CD4-positive, alpha-beta T cell treated with Interferon alpha-2 for 1 hour (primary cell): ENCODE measurements at places on chromosomes 12 and 14.

- no peak for DNase-seq
These were observed 27.3 kb upstream of the ADIPOR2 start for GRCh38 chr12:1663440-1664132.

GRCh38 chr12:19799216-19799615 is 359.9 kb downstream of the AEBP2 start:
- DNase-seq: no peak

GRCh38 chr12:85280165-85280983 is at the start of gene ALX1:
Gene ALX1, plus strand, starts transcription at chr12:85280220. Its CDS starts 42 bp downstream, at chr12:85280262.
- DNase-seq: no peak

DNA sequence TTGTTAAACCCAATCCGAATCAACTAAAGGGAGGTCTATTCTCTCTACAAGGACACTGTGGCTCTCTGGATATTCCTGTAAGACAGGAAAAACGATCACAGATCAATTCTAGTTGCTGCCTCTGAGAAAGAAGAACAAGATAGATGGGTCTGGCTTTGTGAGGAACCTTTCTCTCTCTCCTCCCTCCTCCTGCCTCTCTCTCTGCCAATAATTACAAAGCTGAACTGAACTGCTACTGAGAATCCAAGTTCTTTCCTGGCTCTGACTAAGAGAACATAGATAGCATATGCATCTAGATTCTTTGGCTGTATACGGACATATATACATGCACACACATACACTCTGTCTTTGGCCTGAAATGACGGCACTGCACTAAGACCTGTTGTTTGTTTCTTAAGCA is 27.6 kb downstream of the ETV6 start:
- no peak for DNase-seq

GRCh38 chr12:109222062-109222461 is 87.0 kb downstream of the FOXN4 start:
- DNase-seq: no peak

GRCh38 chr14:60655119-60655897 is 6.0 kb upstream of the SIX1 start:
- DNase-seq: no peak

DNA sequence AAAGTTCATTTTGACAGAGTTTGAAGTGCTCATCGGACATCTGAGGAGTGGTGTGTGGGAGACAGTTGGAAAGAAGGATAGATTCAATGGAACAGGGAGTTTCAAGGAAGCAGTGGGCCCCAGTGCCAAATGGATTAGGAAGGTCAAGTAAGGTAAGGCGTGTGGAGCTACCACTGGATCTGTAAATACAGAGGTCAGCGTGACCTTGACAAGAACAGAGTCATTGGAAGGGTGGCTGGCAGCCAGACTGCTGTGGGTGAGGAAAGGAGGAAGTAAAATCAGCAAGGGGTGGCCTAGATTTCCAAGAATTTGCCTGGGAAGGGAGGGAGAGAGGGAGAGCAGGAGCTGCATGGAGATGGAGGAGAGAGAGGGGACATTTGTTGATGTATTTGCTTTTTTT is 68.2 kb upstream of the IGF1 start:
- DNase-seq: no peak

DNA sequence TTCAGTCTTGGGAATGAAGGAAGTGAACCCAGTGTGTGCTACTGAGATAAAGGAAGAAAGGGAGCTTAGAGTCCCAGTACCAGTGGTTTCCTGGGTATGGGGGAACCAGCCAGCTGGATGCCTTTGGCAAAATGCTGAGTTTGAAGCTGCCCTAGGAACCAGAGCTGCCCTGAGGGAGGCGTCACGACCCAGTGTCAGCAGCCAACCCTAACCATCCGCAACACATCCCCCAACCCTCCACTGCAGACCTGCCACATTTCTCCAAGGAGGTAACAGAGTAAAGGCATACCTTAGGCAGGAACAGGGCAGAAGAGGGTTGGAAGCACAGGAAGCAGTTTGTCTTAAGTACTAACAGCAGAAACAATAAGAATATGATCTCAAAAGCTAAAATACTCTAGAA is 28.6 kb downstream of the PRDM4 start:
- DNase-seq: no peak

DNA sequence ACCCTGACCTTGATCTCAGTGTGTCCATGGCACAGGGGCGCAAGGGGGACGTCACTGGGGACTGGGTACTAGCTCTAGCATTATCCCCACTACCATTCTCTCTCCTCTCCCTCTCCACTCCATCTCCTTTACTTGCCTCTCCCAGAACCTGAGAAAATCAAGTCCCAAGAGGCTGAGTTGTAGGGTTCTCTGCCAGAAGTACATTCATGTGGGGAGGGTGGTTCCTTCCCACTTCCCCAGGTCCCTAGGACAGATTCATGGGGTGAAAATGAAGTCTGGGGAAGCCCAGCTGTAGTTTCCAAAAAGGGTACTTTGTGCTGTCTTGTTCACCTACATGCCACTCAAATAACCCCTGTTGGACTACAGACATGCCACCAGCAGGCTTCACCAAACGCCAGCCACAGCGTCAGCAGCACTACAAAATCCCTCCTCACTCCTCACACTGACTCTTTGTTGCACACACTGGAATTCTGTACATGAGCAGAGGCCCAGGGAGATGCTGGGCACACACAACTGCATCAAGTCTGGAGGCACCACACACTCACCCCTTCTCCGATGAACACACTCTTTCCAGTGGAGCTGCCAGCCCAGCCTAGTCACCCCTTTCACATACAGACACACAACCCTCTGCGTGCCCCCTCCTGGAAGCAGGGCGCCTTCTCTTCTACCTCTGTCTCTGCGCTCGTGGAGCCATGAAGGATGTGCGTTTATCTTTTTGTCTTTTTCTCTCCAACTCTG is 6.9 kb downstream of the RARG start:
- no peak for DNase-seq

- DNase-seq: no peak
These were observed 9.5 kb downstream of the TMEM132C start for GRCh38 chr12:128276471-128276870.

DNA sequence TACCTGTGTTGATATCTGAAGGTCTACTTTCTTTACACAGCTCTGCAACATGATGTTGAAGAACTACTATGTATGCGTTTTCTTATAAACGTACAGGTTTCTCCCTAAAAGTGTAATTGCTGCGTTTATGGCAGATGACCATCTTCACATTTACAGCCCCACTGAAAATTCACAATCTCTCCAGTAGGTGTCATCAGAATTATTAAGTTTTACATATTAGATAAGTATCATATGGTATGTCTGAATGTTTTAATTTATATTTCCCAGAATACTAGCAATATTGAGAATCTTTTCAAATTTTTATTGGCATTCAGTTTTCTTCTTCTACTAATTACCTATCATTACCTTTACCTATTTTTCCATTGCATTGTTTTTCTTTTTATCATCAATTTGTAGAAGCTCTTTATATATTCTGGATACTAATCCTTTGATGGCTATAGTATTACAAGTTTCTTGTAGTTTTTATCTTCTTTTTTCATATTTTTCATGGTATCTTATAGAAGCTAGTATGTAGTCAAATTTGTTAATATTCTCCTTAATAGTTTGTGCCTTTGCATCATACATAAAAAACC is 123.5 kb downstream of the CAPZA3 start:
- DNase-seq: no peak

GRCh38 chr12:93056971-93057535 is 128.0 kb upstream of the EEA1 start:
- no peak for DNase-seq

DNA sequence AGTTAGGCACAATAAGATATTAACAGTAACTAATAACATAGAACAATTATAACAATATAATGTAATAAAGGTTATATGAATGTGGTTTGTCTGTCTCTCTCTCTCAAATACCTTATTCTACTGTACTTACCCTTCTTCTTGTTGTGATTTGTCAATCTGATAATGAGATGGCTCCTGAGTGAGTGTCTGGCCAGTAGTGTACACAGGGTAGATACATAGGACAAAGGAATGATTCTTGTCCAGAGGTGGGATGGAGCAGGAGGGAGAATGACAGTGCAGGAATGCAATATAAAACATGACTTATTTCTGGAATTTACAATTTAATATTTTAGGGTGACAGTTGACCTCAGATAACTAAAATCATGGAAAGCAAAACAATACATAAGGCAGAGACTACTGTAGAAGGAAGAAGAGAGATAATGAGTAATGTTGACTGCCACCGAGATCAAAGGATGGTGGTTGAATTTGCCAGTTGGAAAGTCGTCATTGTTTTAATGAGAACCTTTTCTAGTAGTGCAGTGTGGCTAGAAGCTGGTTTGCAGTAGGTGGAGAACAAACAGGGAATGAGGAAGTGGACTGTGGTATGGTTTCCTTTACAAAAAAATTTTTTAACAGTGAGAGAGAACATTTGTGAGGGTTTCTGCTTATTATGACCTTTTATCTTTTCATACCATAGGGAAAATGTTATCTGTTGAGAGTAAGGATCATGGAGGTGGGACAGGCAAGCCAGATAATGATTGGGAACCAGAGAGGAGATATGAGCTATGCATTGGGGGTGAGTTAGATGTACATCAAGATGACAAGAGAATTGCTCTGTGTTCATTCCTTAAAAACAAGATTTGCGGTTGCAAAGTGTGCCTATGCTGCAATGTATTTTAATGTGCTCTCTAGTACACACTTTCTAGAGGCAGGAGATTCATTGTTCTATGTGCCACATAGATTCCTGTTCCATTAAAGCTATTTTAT is 458.3 kb downstream of the BTG1 start:
- no peak for DNase-seq

DNA sequence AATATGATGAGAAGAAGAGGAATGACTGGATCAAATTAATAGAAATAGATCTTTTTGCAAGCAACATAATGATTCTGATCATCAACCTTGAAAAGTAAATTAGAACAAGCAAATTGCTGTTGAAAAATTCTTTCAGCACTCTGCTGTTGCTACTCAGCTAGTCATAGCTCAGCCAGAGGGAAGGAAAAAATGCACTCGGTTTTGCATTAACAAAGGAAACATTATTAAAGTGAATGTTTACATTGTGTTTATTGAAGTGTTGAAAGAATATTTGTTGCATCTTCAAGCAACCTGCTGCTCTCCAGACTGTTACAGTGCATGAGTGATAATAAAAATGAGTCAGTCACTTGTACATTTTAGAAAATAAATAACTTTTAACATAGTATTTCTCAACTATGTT is 26.5 kb downstream of the AP5M1 start:
- no peak for DNase-seq

DNA sequence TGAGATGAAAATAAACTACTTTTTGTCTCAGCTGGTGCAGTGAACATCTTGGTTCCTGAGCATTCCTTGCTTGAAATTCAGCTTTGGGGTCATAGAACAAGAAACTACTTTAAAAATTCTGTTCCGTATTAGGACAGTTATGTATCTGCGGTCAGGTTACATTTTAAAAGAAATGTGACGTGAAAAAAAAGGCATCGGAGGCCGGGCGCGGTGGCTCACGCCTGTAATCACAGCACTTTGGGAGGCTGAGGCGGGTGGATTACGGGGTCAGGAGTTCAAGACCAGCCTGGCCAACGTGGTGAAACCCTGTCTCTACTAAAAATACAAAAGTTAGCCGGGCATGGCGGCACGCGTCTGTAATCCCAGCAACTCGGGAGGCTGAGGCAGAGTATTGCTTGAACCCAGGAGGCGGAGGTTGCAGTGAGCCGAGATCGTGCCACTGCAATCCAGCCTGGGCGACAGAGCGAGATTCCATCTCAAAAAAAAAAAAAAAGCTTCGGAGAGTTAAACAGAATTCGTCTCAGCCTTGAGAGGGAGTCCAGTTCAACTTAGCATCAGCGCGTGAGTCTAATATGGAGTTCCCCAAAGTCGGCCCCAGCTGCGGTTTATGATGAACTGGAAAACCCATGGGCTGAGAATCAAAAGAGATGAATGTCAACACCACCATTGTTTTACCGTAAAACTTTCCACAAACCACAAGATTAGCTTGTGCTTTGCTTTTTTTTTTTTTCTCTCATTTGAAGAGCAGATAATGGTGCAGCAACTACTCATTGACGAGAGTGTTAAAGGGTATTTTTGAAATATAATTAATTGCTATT is 2.1 kb upstream of the SLC2A13 start:
- DNase-seq: no peak

DNA sequence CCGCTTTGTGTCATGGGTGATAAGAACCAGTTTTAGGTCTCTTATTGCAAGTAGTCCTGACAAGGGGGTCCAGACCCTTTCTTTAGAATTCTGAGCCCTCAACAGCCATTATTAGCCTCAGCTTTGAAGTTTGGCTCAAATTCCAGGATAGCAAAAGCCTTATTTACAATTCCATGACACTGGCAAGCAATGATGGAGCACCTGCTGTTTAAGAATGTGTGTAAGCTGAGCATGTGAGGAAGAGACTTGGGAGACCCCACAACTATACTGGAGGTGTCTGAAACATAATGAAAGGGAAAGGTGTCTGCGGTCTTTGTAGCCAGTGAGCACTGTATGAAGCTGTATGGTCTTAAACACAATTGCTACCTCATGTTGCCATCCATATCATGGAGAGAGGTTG is 119.8 kb downstream of the TBX5 start:
- no peak for DNase-seq

GRCh38 chr12:2373307-2373706 is 320.5 kb downstream of the CACNA1C start:
- no peak for DNase-seq

GRCh38 chr14:105409364-105409763 is 10.3 kb upstream of the MTA1 start:
- no peak for DNase-seq

DNA sequence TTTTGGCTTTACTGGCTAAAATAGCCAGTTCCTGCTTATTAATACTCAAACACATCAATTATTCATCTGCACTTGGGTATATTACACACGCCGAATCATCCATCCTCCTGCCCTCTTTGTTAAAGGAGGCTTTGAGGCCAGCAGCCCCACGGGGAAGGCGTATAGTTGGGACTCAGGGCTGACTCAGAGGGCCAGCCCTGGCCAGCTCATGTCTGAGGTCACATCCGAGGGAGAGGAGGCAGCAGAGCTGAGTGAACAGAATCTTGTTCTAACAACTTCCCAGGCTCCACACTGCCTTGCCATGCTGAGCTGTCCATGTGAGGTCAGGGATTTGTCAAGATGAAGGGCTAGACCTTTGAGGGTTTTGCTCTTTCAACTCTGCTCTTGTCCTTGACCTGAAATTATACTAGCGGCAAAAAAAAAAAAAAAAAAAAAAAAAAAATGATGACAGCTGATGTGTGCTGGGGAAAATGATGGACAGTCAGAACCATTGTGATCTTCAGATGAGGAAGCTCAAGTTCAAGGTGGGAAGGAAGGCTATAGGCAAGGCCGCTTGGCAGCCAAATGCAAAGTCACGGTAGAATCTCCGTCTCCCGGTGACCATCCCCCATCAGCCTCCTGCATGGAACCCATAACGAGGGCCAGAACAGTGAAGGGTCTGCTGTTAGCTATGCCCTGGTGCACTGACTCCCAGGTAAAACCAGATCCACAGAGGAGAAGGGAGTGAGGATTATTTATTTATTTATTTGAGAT is 12.5 kb upstream of the MARK3 start:
- no peak for DNase-seq

- DNase-seq: peak; percentile 18
These were observed 129.0 kb downstream of the ASCL4 start for GRCh38 chr12:107903341-107904061.

GRCh38 chr14:104887623-104888488 is 22.8 kb downstream of the CEP170B start:
- no peak for DNase-seq

- no peak for DNase-seq
These were observed 191.5 kb upstream of the BTG1 start for GRCh38 chr12:92337128-92337527.

- no peak for DNase-seq
These were observed 111.9 kb upstream of the CPM start for GRCh38 chr12:69044887-69045286.
